Esophagus mucosa (tissue), 1 donor: ENCODE measurements at places on chromosomes 7 and 10. TPM values are rescaled to one million over a fixed set of nuclear protein-coding genes. Genes with fewer than 3 reads are reported as not detected.
A peak's percentile ranks its signal among the peaks of the same experiment; 100 is the strongest.

GRCh38 chr7:2527505-2528467, 8.2 kb downstream of the LFNG start:
- ATAC-seq = no peak

- no peak for ATAC-seq
These were observed 57.7 kb upstream of the WNT16 start for GRCh38 chr7:121271098-121271497.

- ATAC-seq = no peak
These were observed 218.4 kb upstream of the SEMA3D start for GRCh38 chr7:85405016-85405902.

DNA sequence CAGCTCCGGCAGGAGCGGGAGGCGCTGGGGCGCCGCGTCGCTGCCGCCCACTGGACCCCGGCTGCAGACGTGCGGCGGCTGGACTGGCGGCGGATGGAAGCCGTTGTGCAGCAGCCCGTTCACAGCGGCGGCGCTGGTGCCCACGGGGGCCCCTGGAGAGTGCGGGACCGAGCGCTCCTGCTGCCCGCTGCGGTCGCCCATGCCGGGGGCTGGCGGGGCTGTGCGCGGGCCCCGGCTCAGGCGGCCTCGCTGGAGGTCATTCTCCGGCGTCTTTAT, 413 bp downstream of the PANK1 start:
- peak; percentile 30 for ATAC-seq

GRCh38 chr10:26464632-26465280, 26.6 kb downstream of the APBB1IP start:
- no peak for ATAC-seq

DNA sequence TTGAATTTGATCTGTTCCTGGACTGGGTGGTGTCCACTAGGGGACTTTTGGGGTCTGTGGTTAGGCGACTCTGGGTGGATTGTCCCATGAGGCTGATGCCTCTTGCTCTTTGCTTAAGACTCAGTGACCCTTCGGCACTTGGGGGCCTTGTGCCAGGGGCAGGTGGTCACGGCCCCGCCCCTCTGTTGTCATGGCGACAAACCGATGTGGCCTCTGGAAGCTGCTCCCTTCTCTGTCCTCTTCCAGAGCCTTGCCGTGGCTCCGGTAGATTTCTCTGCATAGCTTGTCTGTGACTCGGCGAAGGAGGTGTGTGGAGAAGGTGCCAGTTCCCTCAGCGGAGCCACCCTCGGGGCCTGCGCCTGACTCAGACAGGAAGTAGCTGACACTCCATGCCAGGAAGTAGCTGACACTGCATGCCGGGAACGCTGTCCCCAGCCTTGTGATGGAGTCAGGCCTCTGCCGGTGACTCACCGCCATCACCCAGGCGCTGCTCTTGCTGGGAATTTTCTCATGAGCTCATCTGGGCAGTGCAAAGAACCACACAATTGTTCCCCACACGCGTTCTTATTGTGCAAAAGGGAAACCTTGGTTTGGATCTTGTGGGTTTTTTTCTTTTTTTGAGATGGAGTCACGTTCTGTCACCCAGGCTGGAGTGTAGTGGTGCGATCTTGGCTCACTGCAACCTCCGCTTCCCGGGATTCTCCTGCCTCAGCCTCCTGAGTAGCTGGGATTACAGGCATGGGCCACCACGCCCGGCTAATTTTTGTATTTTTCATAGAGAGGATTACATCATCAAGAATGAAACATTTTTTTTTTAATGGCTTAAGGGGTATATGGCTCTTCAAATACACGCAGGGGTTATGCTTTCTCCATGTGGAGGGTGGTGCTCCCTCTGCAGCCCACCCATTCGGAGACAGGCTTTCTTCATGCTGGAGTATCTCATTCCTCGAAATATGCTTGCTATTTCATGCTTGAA, 72.6 kb downstream of the PFKFB3 start:
- ATAC-seq = peak; percentile 100

GRCh38 chr10:84340187-84340586, 11.8 kb downstream of the CCSER2 start:
- no peak for ATAC-seq

DNA sequence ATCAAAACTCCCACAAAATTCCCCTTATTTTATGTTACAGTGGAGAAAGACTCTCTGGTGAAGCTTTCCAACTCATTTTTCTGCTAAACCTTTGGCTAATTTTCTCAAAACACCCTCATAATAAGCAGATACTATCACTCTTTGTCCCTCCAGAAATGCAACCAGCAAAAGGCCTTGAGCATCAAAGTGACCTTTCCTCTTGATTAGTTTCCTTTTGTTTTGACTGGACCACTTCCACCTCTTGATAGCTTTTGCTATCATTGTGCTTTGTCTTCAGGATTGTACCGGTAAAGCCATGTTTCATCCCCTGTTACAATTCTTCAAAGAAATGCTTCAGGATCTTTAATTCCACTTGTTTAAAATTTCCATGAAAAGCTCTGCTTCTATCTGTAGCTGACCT, 115.1 kb upstream of the SLC13A1 start:
- ATAC-seq = no peak

DNA sequence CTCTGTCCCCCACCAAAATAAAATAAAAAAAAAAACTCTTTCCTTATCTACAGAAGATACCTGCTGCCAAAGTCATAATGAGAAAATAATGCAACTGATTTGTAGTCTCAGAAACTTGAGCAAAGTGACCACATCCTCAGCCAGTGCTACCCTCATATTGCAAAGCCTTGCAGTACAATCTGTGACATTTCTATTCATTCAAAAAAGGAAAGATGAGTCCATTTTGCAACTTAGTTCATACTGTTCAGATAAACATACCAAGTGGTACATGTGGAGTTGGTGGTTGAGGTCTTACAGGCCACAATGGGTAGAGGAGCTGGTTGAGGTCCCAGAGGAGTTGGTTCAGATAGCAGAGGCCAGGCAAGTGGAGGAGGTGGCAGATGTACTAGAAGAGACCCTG, 6.5 kb upstream of the EIF5AL1 start:
- no peak for ATAC-seq

GRCh38 chr7:85781606-85782005, 594.8 kb upstream of the SEMA3D start:
- ATAC-seq = no peak

GRCh38 chr7:42687211-42688055, 224.4 kb downstream of the C7orf25 start:
- ATAC-seq = no peak

H2BK1 gene
- total RNA-seq = not detected

CYP2C18 gene
- total RNA-seq = 27.2 TPM

PRSS2 gene
- total RNA-seq = not detected

CPSF4 gene
- total RNA-seq = 23.8 TPM
